ENCODE measurements at places on chromosomes 6 and 20. TPM values are rescaled to one million over a fixed set of nuclear protein-coding genes. Genes with fewer than 3 reads are reported as not detected.

The KATNA1 gene
- 25.0 TPM for total RNA-seq

The CCN2 gene
- 38.3 TPM for total RNA-seq

The INSM1 gene
- total RNA-seq, result 0.50 TPM

The PSORS1C2 gene
- not detected for total RNA-seq

DNA sequence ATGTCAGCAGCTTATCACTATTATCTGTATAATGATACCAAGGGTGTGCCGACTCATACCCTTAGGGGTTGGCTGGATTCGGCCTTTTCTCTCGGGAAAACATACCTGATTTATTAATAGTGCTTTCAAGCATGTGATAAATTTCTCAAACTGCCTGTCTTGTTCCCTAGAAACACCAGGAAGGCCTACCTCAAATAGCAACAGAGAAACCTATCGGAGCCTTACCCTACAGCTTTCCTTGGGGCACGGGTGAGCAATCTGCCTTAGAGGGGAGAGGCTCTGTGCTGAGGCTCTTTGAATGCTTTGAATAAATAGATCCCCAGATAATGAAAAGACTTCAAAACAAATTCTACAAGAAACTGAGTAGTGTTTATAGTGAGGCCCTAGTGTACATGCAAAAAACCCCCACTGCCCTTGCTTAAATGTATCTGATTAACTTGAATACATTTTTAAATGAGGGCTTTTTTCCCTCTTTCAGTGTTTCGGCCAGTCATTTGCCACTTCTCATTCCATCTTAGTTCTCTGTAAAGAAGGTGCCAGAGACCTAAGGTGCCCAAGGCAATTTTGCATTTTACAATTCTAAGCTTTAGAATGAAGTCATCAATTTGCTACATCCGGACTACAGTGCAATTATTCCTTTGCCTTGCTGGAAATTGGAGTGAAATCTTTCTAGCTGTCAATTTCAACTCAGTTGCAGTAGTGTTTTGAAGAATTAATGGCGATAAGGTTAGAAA is 320.1 kb downstream of the ESR1 start:
- DNase-seq, result no peak

- DNase-seq, result no peak
Observed at GRCh38 chr20:24501764-24502556, 32.5 kb downstream of the SYNDIG1 start.

GRCh38 chr6:39892490-39893129 is 41.7 kb downstream of the MOCS1 start:
- DNase-seq, result no peak

- DNase-seq, result no peak
Observed at GRCh38 chr20:50504231-50504823, 5.9 kb upstream of the PTPN1 start.

GRCh38 chr6:16058201-16058928 is 70.5 kb upstream of the MYLIP start:
- no peak for DNase-seq

GRCh38 chr20:1577906-1578305 is 20.4 kb upstream of the SIRPD start:
- DNase-seq, result no peak

GRCh38 chr20:37396416-37397075 is 50.6 kb downstream of the SRC start:
- DNase-seq, result no peak

DNA sequence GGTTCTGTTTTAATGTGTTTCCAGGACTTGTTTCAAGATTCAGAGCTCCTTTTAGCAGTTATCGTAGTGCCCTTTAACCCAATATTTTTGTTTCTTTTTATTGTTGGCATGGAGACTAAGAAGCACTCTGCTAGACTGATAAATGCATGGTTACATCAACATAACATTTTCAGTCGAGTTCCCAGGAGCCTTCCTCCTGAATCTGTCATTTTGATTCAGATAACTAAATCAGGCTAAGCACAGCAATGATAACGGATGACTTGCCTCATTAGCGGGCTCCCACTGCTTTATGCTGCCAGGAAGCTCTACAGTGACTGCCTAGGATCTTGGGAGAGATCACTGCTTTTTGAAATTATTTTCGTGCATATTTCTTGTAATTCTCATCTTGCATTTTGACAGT is 772.8 kb upstream of the GJE1 start:
- DNase-seq, result no peak

GRCh38 chr6:446418-447366 is 55.1 kb downstream of the IRF4 start:
- DNase-seq, result no peak

GRCh38 chr6:145567684-145568252 is 167.6 kb downstream of the EPM2A start:
- DNase-seq, result no peak
